Heart right ventricle (tissue), 16 donors: ENCODE measurements at places on chromosomes 2 and 18. TPM values are rescaled to one million over a fixed set of nuclear protein-coding genes. Genes with fewer than 3 reads are reported as not detected.

The CD226 gene
- total RNA-seq = 2.3 TPM

The UGT1A8 gene
- not detected for total RNA-seq

The SCN1A gene
- 0.16 TPM for total RNA-seq

The TMEM182 gene
- 214 TPM for total RNA-seq

The PRKAG3 gene
- not detected for total RNA-seq

- H3K27me3 ChIP-seq = no peaks in the 10 kb centered on the region
- no peak overlapping the region for H3K27ac ChIP-seq
- no peaks in the 10 kb centered on the region for H3K4me1 ChIP-seq
- H3K36me3 ChIP-seq = no peaks in the 10 kb centered on the region
- H3K4me3 ChIP-seq = no peak overlapping the region
- DNase-seq = no peak
Measured at GRCh38 chr2:80256782-80257167, 47.8 kb downstream of the LRRTM1 start.

GRCh38 chr2:9311488-9311887 lies 104.9 kb downstream of the ASAP2 start:
- no peak overlapping the region for H3K4me3 ChIP-seq
- peak; percentile 53 for DNase-seq
- H3K36me3 ChIP-seq = no peaks in the 10 kb centered on the region
- no peaks in the 10 kb centered on the region for H3K27me3 ChIP-seq

DNA sequence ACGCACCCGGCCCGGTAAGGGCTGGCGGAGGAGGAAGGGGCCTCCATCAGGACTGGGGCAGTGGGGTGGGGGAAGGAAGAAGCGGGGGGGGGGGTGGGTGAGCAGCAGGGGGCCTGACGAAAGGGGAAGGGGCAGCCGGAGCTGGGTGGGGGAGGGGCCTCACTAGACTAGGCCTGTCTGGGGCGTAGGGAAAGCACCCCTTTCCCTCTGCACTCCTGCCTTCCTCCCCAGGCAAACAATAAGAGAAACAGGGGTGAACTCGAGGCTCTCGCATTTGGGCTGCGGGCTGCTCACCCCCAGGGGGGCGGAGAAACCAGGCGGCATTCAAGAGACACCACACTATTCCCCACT lies 82.7 kb upstream of the POMC start:
- peak overlapping the region; percentile 88 for H3K27ac ChIP-seq
- no peaks in the 10 kb centered on the region for H3K27me3 ChIP-seq

- no peak overlapping the region for H3K4me3 ChIP-seq
- no peaks in the 10 kb centered on the region for H3K36me3 ChIP-seq
- H3K4me1 ChIP-seq = peaks cover 12% of the 10 kb centered on the region
- no peak overlapping the region for H3K27ac ChIP-seq
Measured at GRCh38 chr2:182870227-182870626, 3.8 kb upstream of the FRZB start.

- no peaks in the 10 kb centered on the region for H3K36me3 ChIP-seq
- no peak for DNase-seq
- H3K4me3 ChIP-seq = no peak overlapping the region
Measured at GRCh38 chr2:216394881-216395280, 17.4 kb upstream of the SMARCAL1 start.

GRCh38 chr2:234970477-234970882 lies 18.7 kb downstream of the SH3BP4 start:
- H3K27me3 ChIP-seq = no peaks in the 10 kb centered on the region
- H3K27ac ChIP-seq = no peak overlapping the region
- DNase-seq = no peak
- H3K36me3 ChIP-seq = no peaks in the 10 kb centered on the region
- H3K4me3 ChIP-seq = no peak overlapping the region

- no peak overlapping the region for H3K4me3 ChIP-seq
- no peak overlapping the region for H3K27ac ChIP-seq
- no peak for DNase-seq
Measured at GRCh38 chr2:31037058-31037457, 101.2 kb downstream of the GALNT14 start.

GRCh38 chr2:241036964-241037421 lies 38.6 kb downstream of the SNED1 start:
- DNase-seq = no peak
- H3K27ac ChIP-seq = no peak overlapping the region
- H3K4me1 ChIP-seq = peaks cover 3% of the 10 kb centered on the region
- no peaks in the 10 kb centered on the region for H3K27me3 ChIP-seq

DNA sequence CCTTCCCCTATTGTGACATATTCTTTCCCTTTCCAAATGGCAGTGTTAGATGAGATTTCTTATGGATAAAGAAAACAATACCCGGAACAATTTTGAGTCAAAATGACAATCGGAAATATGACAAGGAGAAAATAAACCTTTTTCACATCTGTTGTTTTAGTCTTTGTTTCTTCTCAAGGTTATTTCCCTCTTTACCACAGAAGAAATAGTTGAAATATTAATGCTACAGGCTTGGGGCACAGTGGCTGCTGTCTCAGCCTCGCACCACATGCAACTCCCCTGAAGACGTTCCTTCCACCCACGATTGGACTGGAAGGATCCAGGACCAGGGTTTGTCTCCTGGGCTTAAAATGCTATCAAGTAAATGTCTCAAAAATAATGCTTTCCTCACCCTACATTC lies 77.6 kb downstream of the FHOD3 start:
- DNase-seq = no peak
- no peaks in the 10 kb centered on the region for H3K36me3 ChIP-seq
- H3K4me1 ChIP-seq = peaks cover 58% of the 10 kb centered on the region
- H3K27ac ChIP-seq = peak overlapping the region; percentile 64
- no peak overlapping the region for H3K4me3 ChIP-seq

DNA sequence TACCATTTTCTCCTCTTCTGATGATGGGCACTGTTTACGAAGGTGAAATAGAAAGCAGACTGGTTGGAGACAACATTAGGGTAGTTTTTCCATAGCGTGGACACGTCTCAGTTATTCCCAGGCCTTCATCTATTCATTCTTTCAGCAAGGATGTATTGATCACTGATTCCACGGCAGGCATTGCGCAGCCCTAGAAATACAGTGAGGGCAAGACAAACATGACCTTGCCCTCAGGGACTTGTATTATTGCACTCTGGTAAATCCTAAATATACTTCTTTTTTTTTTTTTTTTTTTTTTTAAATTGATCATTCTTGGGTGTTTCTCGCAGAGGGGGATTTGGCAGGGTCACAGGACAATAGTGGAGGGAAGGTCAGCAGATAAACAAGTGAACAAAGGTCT lies 167.3 kb upstream of the SPRED2 start:
- no peak for DNase-seq
- H3K27me3 ChIP-seq = no peaks in the 10 kb centered on the region

- H3K4me1 ChIP-seq = peaks cover 28% of the 10 kb centered on the region
- H3K4me3 ChIP-seq = no peak overlapping the region
- no peaks in the 10 kb centered on the region for H3K27me3 ChIP-seq
- no peaks in the 10 kb centered on the region for H3K36me3 ChIP-seq
- H3K27ac ChIP-seq = no peak overlapping the region
Measured at GRCh38 chr18:77088963-77089722, 43.4 kb downstream of the MBP start.

DNA sequence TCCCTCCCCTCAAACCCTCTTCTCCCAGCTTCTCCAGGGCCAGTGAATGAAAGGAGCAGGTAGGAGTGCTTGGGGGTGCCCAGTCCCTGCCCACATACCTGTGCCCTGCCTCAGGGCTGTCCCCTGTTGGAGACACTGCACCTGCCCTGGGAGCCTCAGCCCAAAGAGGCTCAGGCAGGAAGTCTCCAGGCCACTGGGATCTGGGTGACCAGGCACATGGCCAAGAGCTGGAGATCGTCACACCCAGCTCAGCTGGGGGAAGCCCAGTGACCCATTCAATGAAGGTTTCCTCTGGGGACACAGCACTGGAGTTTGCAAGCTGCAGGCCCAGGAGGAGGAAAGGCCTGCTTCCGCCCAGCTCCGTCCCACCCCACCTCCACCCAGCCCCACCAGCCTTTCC lies 156.4 kb downstream of the ZFP36L2 start:
- H3K4me1 ChIP-seq = peaks cover 65% of the 10 kb centered on the region
- DNase-seq = peak; percentile 89
- no peaks in the 10 kb centered on the region for H3K36me3 ChIP-seq
- no peaks in the 10 kb centered on the region for H3K27me3 ChIP-seq

DNA sequence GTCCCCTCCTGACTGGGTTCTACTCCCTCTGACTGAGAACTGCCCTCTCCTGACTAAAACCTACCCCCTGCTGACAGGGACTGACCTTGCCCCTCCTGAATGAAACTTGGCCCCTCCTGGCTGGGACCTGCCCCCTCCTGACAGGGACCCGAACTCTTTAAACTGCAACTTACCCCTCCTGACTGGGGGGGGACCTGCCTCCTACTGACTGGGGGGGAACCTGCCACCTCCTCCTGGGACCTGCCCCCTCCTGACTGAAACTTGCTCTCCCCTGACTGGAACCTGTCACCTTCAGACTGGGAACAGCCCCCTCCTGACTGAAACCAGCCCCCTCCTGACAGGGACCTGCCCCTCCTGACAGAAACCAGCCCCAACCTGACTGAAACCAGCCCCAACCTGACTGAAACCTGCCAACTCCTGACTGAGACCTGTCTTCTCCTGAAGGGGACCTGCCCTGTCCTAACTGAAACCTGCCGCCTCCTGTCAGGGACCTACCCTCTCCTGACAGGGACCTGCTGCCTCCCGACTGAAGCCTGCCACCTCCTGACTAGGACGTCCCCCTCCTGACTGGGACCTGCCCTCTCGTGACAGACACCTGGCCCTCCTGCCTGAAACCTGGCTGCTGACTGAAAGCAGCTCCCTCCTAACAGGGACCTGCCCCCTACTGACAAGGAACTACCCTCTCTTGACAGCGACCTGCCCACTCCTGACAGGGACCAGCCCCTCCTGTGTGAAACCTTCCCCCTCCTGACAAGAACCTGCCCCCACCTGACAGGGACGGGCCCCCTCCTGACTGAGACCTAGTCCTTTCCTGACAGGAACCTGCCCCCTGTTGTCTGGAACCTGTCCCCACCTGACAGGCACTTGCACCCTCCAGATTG lies 87.1 kb downstream of the PXDN start:
- H3K4me1 ChIP-seq = peaks cover 21% of the 10 kb centered on the region
- H3K36me3 ChIP-seq = peaks cover 39% of the 10 kb centered on the region
- no peak overlapping the region for H3K27ac ChIP-seq
